ENCODE measurements at places on chromosomes 12 and 14.

GRCh38 chr12:19130224-19131024 lies 891 bp downstream of the PLEKHA5 start:
- peak; percentile 28 for DNase-seq

- DNase-seq = no peak
These were observed 4.3 kb upstream of the ASB2 start for GRCh38 chr14:93980456-93981201.

DNA sequence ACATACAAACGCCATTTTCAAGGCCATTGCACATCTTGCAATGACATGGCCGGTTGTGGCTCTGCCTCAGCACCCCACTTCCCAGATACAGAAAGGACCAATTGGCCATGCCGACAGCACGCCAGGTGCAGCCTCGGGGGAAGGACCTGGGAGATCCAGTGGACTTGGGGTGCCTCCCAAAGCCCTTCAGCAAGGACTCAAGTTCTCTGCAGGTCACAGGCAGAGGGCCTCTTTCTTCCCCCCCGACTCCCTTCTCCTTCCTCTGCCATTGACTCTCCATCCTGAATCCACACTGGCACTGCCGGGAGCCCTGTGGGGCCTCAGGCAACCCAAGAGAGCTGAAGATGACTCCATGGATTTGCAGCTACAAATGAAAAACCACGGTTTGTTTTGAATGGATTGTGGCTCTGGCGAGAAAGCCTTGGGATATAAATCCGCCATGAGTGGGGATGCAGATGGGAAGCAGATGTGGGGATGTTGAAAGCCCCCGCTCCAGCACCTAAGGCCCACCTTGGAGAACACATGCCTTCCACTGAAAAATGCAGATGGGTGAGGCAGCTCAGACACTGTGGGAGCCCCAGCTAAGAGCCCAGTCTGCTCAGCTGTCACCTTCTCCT lies 35.1 kb upstream of the LTBP2 start:
- no peak for DNase-seq

DNA sequence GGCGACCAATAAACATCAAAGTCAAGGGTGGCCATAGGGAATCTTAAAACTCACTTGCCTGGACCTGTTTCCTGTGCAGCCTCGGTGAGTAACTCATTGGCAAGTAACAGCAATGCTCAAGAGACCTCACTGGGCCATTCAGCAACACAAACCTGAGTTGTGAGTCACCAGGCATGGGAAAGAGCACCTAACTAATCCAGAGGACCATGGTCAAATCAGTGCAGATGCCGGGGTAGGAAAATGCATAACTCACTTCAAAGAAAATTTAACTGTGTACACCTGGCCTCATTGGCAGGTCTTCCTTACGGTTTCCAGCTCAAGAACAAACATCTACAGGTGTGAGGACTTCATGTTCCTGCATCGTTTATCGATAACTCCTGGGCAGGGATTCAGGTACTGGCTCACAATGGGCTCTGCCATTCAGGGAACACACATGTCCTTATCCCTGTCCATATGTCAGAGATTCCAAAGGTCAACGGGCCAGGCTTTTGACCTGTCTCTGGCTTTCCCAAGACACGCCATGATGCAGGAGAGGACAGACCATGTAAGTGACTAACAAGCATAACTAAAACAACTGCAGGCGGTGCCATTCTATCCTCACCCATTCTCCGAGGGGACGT lies 211.8 kb downstream of the ANO2 start:
- no peak for DNase-seq

- DNase-seq = no peak
These were observed 886.2 kb upstream of the MGAT4C start for GRCh38 chr12:87142342-87142741.

DNA sequence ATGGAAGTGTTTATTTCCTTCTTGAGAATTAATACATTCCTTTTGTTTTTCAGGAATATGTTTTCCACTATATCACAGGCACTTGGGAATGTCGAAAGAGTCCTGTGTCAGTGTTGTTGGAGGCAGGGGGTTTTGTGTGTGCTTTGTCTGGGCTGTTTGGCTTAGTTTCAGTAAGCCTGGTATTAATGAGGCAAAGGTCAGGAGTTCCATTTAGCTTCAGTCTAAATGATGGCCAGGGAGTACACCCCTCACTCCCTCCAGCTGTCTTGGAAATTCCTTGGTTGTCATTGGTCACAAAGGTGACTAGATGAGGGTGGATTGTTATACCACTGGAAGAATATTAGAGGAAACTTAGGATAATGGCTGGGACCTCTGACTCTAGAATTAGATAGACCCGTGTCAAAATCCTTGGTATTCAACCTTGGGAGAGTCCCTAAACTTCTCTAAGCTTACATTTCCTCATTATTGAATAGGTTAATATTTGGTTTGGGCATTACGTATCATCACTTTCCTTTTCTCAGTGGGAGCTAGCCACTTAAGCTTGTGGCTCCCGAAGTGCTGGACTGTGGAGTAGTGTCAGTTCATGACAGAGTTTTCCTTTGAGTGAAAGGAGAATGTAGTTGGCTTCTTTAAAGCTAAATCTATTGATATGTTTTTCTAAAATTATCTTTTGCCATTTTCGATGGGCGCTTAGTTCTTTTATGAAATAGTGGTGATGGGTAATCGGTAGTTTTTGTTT lies 5.2 kb downstream of the FRS2 start:
- no peak for DNase-seq

GRCh38 chr14:99564926-99565259 lies 39.1 kb downstream of the CCDC85C start:
- no peak for DNase-seq

DNA sequence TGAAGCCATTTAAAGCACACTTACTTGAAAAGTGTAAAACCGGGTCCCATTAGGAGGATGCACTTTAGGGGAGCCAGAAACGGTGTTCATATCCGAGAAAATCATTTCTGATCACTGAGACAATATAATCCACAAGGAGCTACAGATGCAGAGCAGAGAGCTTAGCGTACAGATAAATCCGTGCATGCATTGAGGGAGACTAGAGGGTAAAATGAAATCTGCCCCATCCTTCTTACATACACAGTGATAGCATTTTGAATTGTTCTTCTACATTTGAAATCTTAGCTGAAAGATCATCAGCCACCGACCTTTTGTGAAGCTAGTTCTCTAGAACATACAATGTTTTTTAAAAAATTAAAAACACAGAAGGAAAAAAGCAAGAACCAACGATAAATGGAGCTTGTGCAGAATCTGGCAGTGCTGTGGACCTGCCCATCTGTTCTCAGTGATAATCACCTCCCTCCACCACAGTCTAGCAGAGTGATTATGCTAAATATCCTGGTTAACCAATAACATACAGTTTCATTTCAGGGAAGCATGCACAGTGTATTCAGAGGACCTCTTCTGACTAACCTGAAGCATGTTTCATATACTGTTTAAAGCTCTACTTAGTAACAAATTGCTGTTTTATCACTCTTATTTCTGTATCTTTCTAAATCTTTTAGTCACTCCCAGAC lies 161.1 kb downstream of the PPFIA2 start:
- no peak for DNase-seq

GRCh38 chr12:45209784-45210183 lies 6.1 kb upstream of the ANO6 start:
- no peak for DNase-seq

- no peak for DNase-seq
These were observed 10.0 kb upstream of the KRT82 start for GRCh38 chr12:52415870-52416750.

DNA sequence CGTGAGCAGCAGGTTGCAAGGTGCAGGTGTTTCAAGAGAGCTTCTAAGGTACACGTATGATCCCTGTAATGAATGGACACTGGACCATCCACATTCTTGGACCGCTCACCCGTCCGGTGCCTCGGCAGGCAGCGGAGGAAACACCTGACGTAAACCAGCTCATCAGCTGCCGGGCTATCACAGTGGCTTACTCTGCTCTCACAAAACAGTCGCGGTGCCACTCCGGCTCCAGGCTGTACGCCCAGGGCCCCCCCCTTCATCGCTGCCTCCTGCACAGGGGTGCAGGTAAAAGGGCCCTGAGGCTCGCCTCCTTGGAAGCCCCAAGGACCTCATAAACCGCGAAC lies 436 bp downstream of the VPS33A start:
- peak; percentile 35 for DNase-seq

GRCh38 chr14:75837151-75837787 lies 144.5 kb downstream of the TGFB3 start:
- DNase-seq = no peak

- DNase-seq = no peak
These were observed 57.0 kb downstream of the SLC6A12 start for GRCh38 chr12:156945-157344.

All from activated T-cell treated with anti-CD3 and anti-CD28 coated beads, Interleukin-2, amount 50 U/mL, for 72 hours (primary cell).